Stimulated activated CD4-positive, alpha-beta T cell treated with anti-CD3 and anti-CD28 coated beads, Interleukin-15, amount 100 ng/mL, for 1 hour (primary cell): ENCODE measurements at places on chromosomes 4 and X.

DNA sequence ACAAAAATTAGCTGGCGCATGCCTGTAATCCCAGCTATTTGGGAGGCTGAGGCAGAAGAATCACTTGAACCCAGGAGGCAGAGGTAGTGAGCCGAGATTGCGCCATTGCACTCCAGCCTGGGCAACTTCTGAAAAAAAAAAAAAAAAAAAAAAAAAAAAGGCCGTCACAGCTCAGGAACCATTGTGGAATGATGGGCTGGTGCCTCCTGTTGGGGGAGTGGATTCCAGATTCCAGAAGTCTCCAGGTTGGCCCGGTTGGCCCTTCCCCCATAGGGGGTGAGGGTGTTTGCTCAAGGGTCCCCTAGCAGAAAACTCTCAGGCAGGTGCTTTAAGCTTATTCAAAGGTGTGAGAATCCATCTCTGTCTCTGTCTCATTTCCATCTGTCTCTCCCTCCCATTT is 11.5 kb downstream of the SH3TC1 start:
- no peak for DNase-seq

DNA sequence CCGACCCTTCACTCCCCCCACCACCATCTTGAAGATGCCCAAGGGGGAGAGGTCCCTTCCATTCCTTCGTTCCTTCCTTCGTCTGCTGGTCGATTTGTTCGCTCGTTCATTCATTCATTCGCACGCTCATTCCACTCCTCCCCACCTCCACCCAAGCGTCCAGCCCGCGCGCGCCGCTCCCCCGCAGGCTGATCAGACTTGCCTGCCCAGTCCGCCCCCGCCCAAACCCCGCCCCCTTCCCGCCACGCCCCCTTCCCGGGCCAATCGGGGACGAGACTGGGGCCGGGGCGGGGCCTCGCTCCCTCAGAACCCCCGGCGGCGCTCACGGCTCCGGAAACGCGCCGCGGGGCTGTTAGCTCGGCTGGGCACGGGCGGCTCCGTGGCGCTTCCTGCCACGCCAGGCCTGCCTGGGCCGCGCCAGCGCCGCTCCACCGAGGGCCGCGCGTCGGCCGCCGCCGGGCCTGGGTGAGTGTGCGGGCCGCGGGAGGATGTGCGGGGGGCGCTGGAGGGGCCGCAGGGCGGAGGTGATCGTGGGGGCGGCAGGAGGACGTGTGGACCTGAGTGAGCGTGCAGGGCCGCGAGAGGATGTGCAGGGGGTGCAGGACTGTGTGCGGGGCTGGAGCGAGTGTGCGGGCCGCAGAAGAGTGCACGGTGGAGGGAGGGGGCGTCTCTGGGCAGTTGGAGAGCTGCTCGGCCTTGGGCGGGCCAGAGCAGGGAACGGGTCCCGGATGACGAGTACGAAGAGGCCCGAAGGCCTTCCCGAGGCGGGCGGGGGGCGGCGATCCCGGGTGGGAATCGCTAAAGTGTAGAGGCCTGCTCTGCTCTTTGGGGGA is at the start of gene ZNF275:
Gene ZNF275, plus strand, starts transcription at position 333 of the 833 bp plus-strand sequence. CDS start 2,527 bp downstream, outside the sequence.
- DNase-seq, result peak; percentile 72

DNA sequence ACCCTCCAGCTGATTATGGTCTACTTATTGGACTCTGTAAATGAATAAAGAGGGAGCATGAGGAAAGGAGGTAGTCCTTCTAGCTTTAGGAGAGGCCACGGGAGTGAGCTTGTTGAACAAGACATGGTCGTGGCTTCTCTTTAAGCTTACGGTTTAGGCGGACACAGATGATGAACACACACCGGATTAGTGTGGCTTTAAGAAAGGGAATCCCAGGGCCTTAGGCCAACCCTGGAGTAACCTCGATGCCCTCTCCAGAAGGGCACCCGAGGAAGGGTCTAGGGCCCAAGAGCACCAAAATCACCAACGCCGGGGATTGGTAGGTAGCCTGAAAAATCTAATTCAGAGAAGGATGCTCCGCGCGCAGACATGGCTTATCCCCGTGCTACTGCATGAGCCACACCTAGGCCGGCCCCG is 39.4 kb downstream of the ERVMER34-1 start:
- no peak for DNase-seq

DNA sequence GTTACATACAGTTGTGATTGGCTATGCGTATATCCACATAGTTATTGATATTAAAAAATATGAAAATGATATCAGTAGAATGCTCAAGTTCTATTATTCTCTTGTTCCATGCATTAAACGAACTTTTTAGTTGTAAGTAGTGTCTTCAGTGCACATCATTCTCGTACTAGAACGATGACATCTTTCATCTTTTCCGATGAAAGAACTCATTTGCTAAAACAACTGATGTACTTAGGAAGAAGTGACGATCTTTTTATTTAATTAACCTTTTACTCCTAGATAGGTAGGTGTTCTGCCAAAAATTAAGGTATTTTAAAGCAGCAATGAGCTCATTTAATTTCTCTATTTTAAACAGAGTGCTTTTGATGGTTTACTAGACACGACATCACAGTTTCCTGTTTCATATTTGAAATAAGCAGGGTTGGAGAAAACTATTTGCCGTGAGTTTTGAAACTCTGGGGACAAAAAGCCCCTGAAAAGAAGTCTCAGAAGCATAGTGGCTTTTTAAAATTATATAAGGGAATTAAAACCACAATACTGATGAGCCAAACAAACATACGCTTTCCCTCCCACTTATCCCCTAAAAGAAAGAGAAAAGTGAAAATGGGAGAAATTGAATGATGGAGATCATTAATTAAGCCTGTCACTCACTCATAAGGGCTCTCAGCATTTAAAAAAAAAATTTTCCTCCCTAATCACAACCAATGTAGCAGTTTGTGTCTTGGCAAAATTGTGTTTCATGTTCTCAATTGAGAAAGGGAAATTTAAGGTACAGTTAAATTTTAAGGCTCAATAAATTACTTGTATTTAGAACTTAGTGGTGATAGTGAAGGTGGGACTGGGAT is 25.6 kb downstream of the SPRY1 start:
- DNase-seq, result no peak

DNA sequence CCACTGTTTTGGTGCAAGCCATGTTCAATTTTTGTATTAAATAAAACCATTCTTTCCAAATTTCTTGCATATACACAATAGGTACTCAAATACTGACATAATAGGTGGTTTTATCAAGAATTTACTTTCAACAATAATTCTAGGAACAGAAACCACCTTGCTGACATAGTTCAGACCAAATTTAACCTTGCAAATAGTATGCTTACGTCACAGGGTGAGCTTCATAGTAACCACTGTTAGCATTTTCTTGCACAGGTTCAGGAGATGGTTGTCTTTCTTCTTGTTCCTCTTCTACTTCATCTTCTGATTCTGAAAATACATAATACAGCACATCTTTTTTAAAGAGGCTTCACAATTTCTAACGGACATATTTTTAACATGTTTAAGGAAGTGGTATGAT is 17.6 kb downstream of the G3BP2 start:
- no peak for DNase-seq

GRCh38 chr4:41207291-41207831 is 7.0 kb downstream of the APBB2 start:
- DNase-seq, result no peak

DNA sequence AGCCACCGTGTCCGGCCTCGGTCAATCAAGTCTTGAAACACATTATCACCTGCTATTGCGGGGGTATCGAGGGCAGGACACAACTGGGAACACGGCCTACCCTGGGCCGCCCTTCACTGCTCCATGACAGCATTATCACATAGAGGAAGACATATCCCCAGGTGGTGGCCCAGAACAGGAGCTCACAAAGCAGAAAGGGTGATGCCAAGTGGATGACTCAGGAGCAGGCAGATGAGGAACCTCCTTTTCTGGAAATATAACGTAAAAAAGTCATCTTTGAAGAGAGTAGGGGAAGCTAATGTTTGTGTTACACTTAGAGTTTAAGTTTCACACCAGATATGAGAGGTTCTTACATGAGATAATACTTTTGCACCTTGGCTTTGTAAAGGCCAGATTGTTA is 5.3 kb upstream of the SUPT20HL1 start:
- no peak for DNase-seq

DNA sequence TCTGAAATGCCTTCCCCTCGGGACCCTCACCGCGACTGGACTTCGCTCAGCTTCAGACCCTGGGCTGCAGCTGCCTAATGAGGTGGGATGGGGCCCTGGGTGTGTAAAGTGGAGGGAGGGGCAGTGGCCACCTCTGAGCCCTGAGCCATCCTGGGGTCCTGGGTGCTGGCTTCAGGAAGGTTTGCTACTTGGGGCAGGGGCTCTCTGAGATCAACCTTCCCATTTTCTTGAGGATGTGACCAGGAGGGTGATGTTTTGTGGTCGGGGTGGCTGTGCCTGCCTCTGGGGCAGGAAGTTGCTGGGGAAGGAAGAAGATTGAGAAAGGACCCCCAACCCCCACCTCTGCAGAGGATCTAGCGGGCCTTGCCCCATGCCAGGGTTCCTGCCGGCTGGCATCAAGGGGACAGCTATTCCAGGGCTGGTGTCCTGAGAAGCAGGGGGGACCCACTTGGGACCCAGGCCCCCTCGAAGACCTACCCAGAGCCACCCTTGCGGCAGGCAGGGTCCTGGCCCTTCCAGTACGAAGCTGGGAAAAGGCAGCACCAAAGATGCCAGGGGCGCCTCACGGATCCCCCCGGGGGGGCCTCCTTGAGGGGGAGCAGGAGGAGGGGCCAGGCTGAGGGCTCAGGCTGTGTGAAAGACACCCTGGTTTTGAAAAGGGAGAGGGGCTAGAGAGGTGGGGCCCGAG is 6.5 kb downstream of the SH3BP2 start:
- DNase-seq, result no peak

GRCh38 chrX:149908727-149909126 is 20.6 kb upstream of the HSFX4 start:
- no peak for DNase-seq

GRCh38 chrX:106902684-106903083 is 457 bp downstream of the RIPPLY1 start:
- DNase-seq, result no peak

GRCh38 chr4:56077676-56078075 is 128.9 kb downstream of the CEP135 start:
- DNase-seq, result no peak
